ENCODE measurements at places on chromosomes 3 and 15.

GRCh38 chr3:108202834-108203233 lies 19.4 kb downstream of the IFT57 start:
- DNase-seq: peak; percentile 17

GRCh38 chr3:2793987-2794386 lies 316.2 kb downstream of the IL5RA start:
- DNase-seq: no peak

- no peak for DNase-seq
These were observed 67.1 kb downstream of the ATP8B4 start for GRCh38 chr15:50051811-50052419.

DNA sequence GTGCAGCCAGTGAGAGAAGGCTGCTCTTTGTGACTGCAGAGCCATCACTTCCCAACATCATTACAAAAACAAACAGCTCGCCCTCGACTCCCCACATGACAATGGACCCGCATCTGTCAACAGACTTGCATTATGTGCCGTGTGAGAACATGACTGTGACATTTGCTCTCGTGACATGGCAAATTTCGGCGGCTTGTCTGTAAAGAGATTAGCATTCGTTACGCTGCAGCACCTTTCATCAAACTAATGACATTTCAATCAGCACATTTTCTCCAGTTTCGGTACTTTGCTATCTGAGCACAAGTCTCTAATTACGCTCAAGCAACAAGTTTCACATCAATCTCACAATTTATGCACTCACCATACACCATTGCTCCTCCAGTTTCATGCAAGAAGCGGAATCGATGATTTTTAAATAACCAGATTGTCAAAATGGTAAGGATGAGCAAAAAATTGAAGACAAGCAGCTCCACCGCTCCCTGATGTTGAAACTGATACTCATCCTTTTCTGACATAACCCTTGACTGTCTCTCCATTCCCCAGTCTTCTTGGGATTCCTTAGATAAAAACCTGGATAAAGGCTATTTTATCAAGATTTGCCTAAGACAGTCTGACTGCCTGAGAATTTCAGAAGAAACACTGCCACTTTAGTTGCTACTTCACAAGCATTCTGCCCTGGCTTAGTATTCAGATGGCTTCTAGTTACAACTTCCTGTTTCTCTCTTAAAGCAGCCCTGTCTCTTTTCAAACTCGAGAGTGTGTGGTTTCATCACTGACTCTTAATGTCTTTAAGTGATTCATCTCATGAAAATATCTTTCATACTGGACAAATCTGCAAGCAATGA lies at the start of gene SLC9A9:
TSS of gene SLC9A9 (minus strand) at position 682 of the 845 bp plus-strand sequence. CDS start at position 536, 146 bp downstream.
- DNase-seq: no peak

- no peak for DNase-seq
These were observed 25.1 kb downstream of the SMAD3 start for GRCh38 chr15:67090297-67091070.

DNA sequence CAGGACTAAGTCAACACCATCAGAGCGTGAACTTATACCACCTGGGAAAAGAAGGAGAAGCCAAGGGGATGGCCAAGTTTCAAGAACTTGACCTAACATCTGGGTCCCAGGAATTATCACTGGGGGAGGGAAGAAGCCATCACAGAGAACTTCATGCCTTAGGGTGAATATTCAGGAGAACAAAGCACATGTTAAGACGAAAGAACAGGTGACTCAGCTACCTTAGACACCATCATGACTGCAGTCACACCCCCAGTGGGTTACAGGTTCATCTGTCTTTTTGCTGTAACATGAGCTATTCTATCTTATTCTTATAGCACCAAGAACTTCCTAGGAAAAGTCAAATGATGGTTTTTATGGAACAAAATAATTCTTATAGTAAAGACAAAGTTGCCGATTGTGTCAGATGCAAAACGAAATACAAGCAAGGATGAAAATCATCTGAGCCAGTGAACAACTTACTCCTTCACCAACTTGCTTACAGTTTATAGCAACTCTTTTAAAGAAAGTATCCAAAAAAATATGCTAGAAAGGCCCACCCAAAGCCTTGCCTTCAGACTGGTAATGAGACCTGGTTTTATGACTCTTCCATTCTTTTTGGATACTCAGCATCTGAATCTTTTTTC lies 72.0 kb downstream of the TPRA1 start:
- no peak for DNase-seq

GRCh38 chr3:66297260-66297873 lies 76.6 kb downstream of the SLC25A26 start:
- DNase-seq: no peak

GRCh38 chr15:51162865-51163762 lies 68.4 kb upstream of the TNFAIP8L3 start:
- DNase-seq: peak; percentile 86
